ENCODE measurements at places on chromosomes 2 and 18.

DNA sequence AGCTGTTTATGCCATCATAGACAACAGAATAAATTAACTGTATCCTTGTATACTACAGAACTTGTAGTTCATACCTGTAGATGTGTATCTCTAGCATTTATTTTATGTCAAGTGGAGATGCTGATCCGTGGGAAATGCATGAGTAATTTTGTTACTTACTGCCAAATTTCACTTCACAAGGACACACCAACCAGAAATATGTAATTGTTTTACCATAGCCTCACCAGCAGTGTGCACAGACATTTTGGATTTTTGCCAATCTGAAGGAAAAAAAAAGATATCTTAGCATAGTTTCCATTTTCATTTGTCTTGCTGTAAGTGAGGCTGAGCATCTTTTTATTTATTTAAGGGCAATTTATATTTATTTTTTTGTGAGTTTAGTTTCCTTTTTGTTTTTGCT lies 265.1 kb upstream of the OSR1 start:
- no peak for DNase-seq

GRCh38 chr2:144496977-144497598 lies 22.8 kb downstream of the ZEB2 start:
- no peak for DNase-seq

- no peak for DNase-seq
Measured at GRCh38 chr18:44918142-44918476, 237.4 kb downstream of the SETBP1 start.

GRCh38 chr2:67255933-67256615 lies 141.1 kb upstream of the ETAA1 start:
- no peak for DNase-seq

GRCh38 chr2:85536479-85536878 lies 2.5 kb upstream of the MAT2A start:
- DNase-seq, result no peak

DNA sequence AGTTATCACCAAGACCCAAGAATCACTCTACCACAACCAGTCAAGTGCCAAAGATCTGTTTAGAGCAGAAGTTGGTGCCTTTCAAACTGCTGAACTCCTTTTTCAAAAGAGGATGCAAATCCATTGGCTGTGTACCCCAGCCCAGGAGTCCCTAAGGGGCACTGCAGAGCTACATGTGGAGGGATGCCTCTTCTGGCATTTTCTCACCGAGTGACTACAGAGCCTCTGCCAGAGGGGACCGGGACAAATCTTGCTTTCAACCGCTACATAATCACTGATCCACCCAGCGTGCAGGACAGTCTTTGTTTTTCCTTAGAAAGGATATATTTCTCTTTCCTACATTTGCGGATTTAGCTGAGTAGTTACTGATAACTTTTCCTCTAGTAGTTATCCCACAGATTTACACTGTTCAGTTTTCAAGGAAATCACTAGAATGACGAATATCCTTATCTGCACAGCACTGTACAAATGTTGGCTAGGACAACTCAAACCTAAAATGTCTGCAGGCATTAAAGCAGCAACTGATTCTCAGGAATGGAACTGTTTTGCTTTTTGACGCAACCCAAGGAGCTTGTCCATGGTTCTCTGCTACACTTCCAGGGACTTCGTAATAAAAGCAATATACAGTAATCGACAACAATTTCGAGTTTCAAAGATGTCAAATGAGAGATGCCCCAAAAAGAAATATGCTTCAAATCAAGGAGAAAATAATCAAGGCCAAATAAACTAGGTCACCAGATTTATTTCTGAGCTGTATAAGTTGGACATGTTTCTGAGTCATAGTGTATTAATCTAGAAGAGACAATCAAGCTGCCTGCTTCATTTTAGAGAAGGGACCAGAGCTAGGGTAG lies 24.1 kb downstream of the EPB41L3 start:
- no peak for DNase-seq
